ENCODE measurements at places on chromosomes 13 and 19. TPM values are rescaled to one million over a fixed set of nuclear protein-coding genes. Genes with fewer than 3 reads are reported as not detected.

Gene CLEC17A
- total RNA-seq: not detected

Gene CDX2
- not detected for total RNA-seq

Gene JAK3
- 18.0 TPM for total RNA-seq

Gene HCN2
- total RNA-seq: not detected

Gene SPACA7
- total RNA-seq: not detected

Gene SIGLEC8
- 0.84 TPM for total RNA-seq

Gene PCDH8
- 0.60 TPM for total RNA-seq

Gene CILP2
- total RNA-seq: 0.20 TPM

Gene C1QTNF9B
- not detected for total RNA-seq

DNA sequence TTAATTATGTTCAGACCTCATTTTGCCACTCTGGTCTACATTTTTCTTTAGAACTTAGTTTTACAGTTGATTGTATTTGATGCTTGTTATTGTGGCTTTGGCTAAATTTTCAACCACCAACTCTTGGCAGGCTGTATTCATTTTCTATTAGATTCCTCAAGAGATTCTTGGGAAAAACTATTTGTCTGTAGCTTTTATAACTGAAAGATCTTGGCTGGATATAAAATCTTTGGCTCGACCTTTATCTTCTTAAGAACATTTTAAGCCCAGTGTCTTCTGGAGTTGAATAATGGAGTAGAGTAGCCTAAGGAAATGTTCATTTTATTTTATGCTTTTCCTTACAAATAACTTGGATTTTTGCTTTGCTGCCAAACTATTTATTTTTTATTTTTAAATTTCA lies 848.5 kb downstream of the PCDH17 start:
- DNase-seq: no peak
- H3K4me3 ChIP-seq: no peak overlapping the region
- H3K36me3 ChIP-seq: no peaks in the 10 kb centered on the region
- H3K4me1 ChIP-seq: no peaks in the 10 kb centered on the region
- H3K27ac ChIP-seq: no peak overlapping the region

DNA sequence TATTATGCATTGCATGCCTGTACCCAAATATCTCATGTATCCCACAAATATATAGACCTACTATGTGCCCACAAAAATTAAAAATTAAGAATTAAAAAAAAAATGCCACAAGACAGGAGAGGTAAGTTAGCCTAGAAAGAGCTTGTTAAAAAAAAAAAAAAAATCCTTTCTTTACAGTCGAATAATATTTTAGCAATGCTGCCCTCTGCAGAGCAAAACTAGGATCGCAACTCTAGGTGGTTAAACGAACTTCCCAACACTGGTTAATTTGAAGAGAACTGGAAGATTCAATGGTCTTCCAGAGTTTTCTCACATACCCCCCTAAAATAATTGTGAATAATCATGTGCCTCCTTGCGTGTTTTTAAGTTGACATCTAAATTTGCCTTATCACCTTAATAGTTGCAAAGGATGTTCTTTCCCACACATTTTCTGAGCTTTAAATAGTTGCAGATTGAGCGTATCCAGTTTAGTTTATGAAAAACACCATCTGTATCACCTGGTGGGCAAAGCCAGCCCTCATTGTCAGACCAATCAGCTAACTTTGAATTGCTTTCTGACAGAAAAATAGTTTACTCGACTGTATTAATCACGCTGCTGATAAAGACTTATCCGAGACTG lies 47.4 kb upstream of the RCBTB2 start:
- peaks cover 60% of the 10 kb centered on the region for H3K4me1 ChIP-seq
- H3K36me3 ChIP-seq: no peaks in the 10 kb centered on the region
- H3K27ac ChIP-seq: peak overlapping the region; percentile 80
- DNase-seq: peak; percentile 99

DNA sequence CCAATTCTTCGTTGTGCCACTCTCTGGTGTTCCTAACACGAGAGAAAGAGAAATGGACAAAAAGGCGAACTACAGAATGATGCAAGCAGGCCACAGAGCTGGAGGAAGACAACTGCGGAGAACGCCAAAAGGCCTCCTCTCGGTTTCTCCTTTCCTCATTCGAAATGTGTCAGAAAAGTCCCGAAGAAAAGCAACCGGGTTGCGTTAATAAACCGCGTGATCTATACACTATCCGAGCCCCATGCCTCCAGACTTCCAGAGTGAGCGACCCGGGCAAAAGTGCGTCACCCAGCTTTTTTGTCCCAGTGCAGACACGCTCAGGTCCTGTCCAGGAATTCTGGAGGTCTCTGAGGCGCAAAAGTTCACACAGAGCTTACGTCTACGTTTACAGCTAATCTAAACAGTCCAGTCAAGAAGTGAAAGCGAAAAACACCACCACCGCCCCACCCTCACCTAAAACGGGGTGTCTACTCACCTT lies 413 bp downstream of the N4BP2L2 start:
- no peaks in the 10 kb centered on the region for H3K27me3 ChIP-seq
- no peak for DNase-seq
- no peaks in the 10 kb centered on the region for H3K36me3 ChIP-seq

- H3K27me3 ChIP-seq: no peaks in the 10 kb centered on the region
- H3K36me3 ChIP-seq: no peaks in the 10 kb centered on the region
- no peak for DNase-seq
- no peak within 1 kb of the TSS for H3K27ac ChIP-seq
- peak within 1 kb of the TSS; percentile 29 for H3K4me3 ChIP-seq
Measured at GRCh38 chr19:33621811-33622504, at the start of gene CHST8. CHST8 (plus strand) TSS chr19:33621953; CDS start chr19:33689262, 67,309 bp downstream.

GRCh38 chr19:54062643-54063042 lies 1.1 kb downstream of the VSTM1 start:
- no peaks in the 10 kb centered on the region for H3K36me3 ChIP-seq
- H3K4me3 ChIP-seq: no peak overlapping the region
- DNase-seq: no peak
- H3K27me3 ChIP-seq: no peaks in the 10 kb centered on the region
- no peaks in the 10 kb centered on the region for H3K4me1 ChIP-seq

- H3K4me1 ChIP-seq: no peaks in the 10 kb centered on the region
- DNase-seq: no peak
- H3K27me3 ChIP-seq: peaks cover 14% of the 10 kb centered on the region
- H3K4me3 ChIP-seq: no peak overlapping the region
- no peak overlapping the region for H3K27ac ChIP-seq
Measured at GRCh38 chr19:39212375-39212742, 8.3 kb upstream of the SYCN start.

GRCh38 chr19:19077103-19077502 lies 13.3 kb downstream of the SLC25A42 start:
- H3K36me3 ChIP-seq: no peaks in the 10 kb centered on the region
- H3K27me3 ChIP-seq: no peaks in the 10 kb centered on the region
- H3K27ac ChIP-seq: no peak overlapping the region
- H3K4me3 ChIP-seq: no peak overlapping the region
- H3K4me1 ChIP-seq: no peaks in the 10 kb centered on the region

DNA sequence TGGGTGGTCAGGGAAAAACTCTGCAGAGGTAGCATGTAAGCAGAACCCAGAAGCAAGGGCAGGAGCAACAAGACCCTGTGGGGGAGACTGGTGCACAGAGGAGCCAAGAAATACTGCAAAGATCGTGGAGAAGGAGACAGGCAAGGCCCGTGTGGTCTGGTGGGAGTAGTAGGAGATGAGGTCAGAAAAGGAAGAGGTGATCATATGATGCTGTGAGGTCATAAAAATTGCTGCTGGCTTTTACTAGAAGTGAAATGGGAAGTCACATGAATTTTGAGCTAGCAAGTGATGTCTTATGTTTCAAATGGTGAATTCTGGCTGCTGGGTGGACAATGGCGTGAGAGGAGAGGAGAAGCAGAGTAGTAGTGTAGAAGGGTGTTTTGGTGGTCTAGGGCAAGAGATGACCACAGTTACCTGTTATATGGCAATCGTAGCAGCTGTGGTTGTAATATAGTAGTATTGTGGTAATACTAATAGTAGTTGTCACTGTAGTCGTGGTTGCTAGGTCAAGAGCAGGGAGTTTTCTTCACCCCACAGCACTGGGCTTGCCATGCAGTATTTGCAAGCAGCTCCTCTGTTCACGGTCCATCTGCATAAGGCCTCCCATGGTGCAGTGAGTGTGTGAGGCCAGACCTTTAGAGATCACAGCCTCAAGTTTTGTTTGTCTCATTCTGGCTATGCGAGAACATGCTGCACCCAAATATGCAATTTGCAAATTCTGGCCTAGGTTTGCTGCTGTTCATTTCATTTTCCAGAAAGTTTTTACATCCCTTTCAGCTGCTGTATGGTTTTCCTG lies 205.0 kb downstream of the TSHZ3 start:
- no peaks in the 10 kb centered on the region for H3K36me3 ChIP-seq
- H3K4me3 ChIP-seq: no peak overlapping the region

GRCh38 chr13:108086678-108087077 lies 128.7 kb downstream of the LIG4 start:
- H3K4me1 ChIP-seq: no peaks in the 10 kb centered on the region
- no peak for DNase-seq
- no peaks in the 10 kb centered on the region for H3K27me3 ChIP-seq
- H3K27ac ChIP-seq: no peak overlapping the region
- H3K36me3 ChIP-seq: no peaks in the 10 kb centered on the region

GRCh38 chr13:65600702-65601101 lies 1629.4 kb downstream of the PCDH9 start:
- H3K4me3 ChIP-seq: no peak overlapping the region
- H3K27me3 ChIP-seq: no peaks in the 10 kb centered on the region
- no peak for DNase-seq

GRCh38 chr13:51425410-51426042 lies 27.3 kb downstream of the INTS6 start:
- H3K27me3 ChIP-seq: no peaks in the 10 kb centered on the region
- H3K27ac ChIP-seq: no peak overlapping the region
- no peak overlapping the region for H3K4me3 ChIP-seq
- peaks cover 40% of the 10 kb centered on the region for H3K4me1 ChIP-seq

DNA sequence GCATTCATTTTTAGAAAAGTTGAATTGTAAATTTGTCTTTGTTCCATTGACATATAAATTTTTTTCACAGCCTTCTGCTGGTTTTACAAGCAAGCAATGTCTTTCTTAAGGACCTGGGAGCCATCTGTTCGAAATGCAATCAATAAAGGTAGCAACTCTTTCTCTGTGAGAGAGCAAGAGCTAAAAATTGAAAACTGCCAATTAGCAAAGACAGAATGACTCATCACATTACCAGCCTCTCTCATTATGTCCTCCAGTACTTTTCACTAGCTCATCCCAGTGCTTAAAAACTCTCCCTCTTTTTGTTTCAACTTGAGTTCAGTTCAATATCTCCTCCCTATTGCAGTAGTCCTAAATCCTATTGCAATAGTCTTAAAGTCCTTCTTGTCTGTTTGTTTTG lies 760.7 kb upstream of the SLITRK6 start:
- DNase-seq: no peak
- no peaks in the 10 kb centered on the region for H3K4me1 ChIP-seq
- no peak overlapping the region for H3K27ac ChIP-seq
- no peaks in the 10 kb centered on the region for H3K36me3 ChIP-seq

GRCh38 chr19:11168568-11168967 lies 13.0 kb upstream of the SPC24 start:
- DNase-seq: no peak
- H3K4me3 ChIP-seq: no peak overlapping the region
- no peak overlapping the region for H3K27ac ChIP-seq
- no peaks in the 10 kb centered on the region for H3K36me3 ChIP-seq

DNA sequence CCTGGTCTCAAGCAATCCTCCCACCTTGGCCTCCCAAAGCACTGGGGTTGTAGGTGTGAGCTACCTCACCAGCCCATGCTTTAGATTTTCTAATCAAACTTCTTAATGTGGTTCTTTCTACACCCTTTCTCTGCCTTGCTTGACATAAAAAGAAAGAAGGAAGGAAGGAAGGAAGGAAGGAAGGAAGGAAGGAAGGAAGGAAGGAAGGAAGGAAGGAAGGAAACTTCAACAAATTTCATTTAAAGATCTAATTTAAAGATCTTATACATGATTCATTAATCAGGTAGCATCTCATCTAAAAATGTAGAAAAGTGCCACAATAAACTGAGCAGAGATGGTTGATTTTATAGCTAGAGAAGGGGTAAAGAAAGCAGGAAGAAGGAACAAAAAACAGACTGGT lies 215.0 kb downstream of the DIAPH3 start:
- H3K36me3 ChIP-seq: no peaks in the 10 kb centered on the region
- no peak for DNase-seq
- no peak overlapping the region for H3K4me3 ChIP-seq
- no peak overlapping the region for H3K27ac ChIP-seq

DNA sequence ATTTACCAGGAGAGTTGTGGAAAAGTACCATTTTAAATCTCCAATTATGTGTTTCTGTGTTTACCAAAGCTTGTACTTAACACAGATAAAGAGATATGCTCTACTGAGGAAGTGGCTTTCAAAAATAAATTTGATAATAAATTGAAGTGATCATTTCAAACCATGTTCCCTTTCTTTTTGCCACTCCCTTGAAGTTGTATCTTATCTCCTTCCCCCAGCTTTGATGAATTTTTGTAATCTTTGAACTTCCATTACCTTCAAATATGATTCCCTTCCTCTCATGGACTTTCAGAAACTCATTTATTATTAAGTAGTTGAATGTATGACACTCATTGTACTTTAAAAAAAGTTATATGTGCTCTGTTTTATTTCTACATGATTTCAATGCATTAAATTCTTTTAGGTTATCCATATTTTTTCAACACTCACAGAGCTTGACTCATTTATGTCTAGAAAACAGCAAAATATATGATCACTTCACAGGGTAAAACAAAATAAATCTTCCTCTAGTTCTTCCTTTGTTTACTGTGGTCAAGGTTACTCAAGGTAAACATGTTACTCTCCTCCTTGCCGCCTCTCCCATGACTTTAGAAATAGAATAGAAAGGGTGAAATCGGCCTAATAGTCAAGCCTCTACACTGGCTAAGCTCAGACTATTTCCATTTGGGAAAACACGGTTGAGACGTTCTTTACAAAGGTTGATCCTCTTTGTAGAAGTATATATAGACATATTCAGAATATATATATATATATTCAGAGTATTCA lies 251.2 kb upstream of the SPRY2 start:
- no peaks in the 10 kb centered on the region for H3K27me3 ChIP-seq
- H3K4me1 ChIP-seq: no peaks in the 10 kb centered on the region
- H3K36me3 ChIP-seq: no peaks in the 10 kb centered on the region
- no peak overlapping the region for H3K27ac ChIP-seq

DNA sequence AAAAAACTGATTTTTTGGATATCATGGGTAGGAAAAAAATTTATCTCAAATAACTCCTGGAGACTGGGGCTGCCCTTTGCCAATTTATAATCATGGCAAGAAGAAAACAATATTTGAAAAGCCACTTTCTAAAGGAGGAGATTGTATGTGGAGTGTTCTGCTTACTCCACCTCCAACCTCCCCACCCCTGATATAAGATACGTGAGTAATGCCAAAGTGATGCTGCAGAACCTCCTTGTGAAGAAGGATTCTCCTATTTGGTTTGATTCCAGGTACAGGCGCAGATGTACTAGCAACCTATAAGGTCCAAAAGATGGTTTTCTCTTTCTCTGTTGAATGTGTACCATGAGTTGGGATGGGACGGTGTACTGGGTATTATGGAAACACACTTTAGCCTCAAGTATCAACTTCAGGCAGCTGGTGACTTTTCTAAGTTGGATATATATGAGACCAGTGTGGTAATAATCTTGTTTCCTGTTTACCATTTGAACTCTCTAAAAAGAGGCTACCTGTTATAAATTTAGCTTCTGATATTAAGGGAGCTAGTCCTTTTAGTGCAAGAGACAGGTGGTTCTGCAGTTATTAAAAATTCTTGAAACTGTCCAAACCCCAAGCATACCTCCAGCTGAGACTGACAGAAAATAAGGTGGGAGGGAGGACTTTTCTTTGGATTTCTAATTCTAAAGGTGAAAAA lies 724.0 kb upstream of the MIR17HG start:
- H3K4me1 ChIP-seq: no peaks in the 10 kb centered on the region
- no peak overlapping the region for H3K4me3 ChIP-seq
- H3K27ac ChIP-seq: no peak overlapping the region
- H3K27me3 ChIP-seq: no peaks in the 10 kb centered on the region
- no peak for DNase-seq

Data from tibial nerve (tissue), 4 donors.